ENCODE measurements at places on chromosomes 4 and X.
A peak's percentile ranks its signal among the peaks of the same experiment; 100 is the strongest.

DNA sequence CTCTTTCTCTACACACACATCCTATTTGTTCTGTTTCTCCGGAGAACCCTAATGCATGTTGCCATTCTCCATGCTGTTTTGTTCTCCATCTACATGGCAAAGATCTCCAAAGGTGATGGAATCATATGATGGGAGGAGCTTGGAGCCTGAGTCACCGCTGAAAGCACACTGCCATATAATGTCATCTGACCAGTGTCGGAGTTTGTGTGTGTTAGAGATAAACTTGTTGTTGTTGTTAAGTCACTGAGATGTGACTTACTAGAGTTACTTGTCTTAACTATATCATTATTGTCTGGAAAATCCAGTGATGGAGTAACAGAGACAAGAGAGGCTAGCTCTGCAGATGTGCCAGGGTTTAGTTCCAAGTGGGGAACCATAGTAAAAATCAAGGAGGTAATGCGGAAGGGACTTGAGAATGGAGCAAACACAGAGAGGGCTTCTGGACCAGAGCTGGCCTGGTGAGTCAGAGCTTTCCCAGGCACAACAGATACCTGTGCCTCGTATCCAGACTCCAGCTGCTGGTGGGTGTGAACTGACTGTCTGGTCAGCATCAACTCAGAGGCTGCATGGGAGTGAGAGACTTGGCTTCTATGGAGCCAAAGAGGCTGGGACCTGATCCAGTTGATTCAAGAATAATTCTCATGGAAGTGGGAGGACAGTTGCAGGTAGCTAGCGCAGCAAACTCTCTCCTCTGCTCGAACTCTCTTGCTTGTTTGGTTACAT lies 30.6 kb upstream of the CCKAR start:
- DNase-seq = no peak

DNA sequence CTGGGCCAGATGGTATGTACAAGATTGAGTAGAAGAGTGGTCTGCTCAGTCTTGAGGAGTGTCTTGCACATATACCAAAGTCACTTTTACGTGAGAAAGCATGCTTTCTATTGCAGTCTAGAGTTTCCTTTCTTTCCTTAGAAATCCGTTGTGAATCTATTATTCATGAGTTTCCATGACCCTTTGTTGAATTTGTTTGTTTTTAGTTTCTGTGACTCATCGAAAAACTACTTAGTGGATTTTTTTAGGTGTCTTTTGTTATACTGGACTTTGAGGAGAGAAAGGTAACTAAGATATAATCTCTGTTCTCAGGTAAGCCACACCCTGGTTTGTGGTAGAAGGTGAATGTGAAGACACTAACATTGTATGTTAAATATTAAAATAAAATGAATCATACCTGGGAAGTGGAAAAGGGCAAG lies 23.0 kb downstream of the GALNT7 start:
- no peak for DNase-seq

DNA sequence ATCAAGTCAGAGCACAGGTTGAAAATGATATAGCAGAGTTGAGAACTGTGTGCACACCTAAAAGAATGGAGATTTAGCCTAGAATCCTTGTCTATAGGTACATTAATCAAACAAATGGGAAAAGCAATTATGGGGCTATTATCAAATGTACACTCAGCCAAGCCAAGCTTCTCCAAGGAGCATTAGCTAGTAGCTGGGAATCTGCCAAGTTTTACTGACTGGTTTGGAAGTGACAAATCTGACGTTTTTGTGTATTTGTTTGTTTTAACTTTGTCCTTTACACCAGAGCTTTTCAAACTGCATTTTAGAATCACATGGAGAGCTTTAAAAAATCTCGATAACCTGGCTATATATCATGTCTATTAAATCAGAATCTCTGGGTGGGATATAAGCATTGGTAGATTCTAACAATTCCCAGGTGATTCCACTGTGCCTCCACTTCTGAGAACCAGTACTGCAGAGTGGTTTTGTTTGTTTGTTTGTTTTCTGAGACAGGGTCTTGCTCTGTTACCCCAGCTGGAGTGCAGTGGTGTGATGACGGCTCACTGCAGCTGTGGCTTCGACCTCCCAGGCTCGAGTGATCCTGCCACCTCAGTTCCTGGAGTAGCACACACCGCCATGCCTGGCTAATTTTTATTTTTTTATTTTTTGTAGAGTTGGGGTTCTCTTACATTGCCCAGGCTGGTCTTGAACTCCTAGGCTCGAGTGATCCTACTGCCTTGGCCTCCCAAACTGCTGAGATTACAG lies 279.8 kb downstream of the UNC5C start:
- DNase-seq = no peak

DNA sequence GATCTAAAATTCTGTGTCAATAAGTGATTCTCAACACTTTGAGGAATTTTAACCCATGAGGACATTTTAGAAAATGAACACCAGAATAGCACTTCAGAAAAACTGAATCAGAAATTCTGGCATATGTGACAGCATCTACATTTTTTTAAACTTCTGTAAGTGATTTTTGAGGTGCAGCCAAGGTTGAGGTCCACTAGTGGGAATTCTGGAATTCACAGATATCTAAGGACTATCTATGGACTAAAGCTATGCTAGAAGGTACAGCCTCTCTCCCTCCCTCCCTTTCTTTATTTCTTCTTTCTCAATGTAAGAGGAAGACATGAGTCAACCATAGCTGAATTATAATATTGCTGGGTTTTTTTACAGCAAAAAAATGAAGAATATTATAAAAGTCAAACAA lies 508.2 kb upstream of the ATOH1 start:
- no peak for DNase-seq

DNA sequence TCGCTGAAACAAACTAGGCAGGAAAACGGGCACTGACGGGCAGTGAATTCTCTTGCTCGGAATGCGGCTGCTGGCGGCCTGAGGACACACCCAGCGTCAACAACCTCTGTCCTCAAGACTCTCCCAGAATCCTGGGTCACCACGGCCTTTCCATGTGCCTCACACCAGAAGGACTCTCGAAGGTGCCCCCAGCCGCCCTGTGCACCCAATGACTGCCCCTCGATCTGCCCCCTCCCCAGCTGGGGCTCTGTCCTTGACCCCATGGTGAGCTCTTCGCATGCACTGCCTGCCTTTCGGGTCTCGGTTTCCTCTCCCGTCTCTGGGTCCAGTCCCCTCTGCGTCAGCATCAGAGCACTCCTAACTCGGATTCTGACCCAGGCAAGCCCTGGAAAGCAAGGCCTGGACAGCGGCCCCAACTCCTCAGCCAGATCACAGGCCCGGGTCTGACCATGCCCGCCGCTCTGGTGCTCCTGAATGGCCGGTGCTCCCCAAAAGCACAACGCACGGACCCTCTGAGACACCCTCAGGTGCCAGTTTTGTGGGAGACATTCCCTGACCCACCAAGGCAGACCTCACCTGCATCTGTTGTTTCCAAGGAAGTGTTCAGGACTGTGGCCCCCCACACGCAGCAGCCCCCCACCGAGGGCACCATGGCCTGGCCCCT lies 56.0 kb downstream of the ACOX3 start:
- no peak for DNase-seq

DNA sequence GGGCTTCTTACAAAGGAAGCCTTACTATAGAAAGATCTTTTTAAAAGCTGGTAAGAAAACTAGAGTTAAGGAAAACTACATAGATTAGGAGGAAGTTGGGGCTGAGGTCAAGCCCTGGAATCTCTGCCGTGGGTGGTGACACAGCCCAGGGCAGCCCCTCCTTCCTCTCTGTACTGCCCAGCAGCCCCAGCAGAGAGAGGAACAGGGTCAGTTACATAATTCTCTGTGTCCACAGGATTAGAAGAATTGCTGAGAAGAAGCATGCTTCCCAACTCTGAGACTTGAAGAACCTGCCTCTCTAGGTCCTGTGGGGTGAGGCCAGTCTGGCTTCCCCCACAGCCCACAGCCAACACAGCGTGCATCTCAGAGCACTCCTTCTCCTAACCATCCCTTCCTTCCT lies 9.2 kb upstream of the ABLIM2 start:
- no peak for DNase-seq

DNA sequence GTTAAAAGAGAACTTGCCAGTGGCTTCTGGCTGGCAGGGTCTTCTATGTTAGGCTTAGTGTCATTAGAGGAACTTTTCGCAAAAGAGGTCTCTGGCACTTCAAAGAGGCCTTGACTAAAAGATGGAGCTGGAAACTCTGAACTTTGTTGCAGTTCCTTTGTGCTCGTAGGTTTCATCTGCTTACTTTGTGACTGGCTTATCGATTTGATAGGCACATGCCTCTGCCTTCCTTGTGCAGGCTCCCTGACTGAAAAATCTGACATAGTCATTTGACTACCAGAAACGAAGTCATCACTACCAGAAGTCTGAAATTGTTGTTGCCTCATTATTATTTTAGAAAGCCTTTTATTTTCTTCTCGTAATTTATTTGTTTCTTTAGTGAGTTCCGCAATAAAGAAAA lies 93.9 kb upstream of the IL13RA1 start:
- no peak for DNase-seq

DNA sequence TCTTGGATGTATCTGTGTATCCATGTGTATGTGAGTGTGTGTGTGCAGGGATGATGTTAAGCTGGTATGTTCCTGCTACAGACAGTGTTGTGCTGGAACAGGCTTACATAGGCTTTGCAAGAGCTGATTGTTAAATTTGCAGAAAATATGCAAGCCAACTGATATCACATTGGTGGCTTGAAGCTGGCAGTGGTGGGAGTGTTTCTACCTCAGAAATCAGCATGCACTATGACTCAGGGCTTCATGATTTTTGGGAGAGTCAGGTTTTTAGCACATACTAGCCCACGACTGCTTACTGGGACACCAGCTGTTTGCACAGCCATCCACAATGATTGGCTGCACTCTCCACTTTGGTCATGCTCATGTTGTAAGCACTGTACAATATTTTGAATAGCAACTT lies 261.8 kb downstream of the DHX15 start:
- no peak for DNase-seq

GRCh38 chr4:107066621-107067020 lies 30.5 kb upstream of the DKK2 start:
- no peak for DNase-seq

GRCh38 chrX:74536152-74536831 lies 78.1 kb downstream of the RLIM start:
- peak; percentile 40 for DNase-seq

DNA sequence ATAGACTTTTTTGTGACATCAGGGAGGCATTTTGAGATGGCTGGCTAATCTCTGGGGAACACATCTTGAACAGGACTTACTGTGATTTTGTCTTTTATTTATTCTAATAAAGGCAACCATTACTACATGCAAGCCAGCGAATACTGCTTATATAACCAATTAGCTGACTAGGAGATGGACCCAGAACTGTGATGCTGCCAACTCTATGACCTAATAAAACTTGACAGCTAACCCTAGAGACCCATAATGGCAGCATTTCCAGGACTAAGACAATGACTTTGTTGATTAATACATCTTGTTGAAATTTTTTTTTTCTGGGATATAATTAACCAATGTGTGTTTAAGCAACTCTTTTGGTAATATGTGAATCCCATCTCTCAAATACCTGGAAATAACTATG lies 584.6 kb downstream of the PRR32 start:
- DNase-seq = no peak

- DNase-seq = no peak
Measured at GRCh38 chr4:137861682-137862081, 329.4 kb upstream of the PCDH18 start.

- no peak for DNase-seq
Measured at GRCh38 chrX:47574547-47575301, 7.5 kb upstream of the TIMP1 start.

DNA sequence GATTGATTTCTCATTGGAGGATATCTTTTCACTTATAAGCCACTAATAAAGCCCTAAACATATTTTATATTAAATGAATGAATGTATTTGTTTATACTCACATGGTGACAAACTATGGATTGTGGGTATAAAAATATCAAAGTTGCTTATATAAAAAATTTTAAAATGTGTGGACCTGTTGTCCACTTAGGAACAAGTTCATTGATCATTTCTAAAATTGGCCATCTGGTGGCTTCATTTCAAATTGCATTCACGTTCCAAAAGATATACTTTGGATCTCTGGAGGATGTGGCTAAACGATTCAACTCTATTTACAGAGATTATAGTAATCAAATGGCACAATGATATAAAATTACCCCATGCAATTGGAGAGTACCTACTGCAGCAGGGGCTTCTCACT lies 32.5 kb downstream of the FSTL5 start:
- DNase-seq = no peak

DNA sequence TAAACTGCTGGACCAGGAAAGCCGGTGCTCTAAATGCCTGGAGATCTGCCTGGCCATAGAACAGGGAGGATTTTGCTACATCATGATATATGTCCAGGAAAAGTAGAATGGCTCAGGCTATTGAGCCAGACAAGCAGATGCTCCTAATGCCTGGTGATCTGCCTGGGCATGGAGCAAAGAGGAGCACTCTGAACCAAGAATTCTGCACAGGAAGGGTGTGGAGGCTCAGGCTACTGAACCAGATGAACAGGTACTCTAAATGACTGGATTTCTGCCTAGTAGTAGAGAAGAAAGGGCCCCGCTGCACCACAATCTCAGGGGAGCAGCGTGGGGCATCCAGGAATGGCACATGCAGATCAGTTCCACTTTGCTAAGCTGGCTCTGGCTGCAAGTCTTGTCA lies 607.9 kb downstream of the ANKRD50 start:
- DNase-seq = no peak

DNA sequence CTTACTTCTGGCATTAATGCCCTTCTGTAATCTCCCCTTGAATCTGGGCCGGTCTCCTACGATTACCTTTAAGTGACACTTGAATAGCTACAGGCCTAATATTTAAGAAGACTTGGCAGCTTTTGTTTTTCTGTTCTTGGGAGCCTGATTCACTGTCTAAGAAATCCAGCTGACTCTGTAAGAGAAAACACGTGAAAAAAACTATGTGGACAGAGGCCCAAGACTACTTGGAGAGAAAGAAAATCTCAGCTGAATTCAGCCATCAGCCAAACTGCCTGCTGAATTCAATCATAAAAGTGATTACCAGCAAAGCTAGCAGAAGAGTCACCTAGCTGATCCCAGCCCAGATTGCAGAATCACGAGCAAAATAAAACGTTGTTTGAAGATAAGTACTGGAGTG lies 521.2 kb downstream of the MID1IP1 start:
- DNase-seq = no peak

GRCh38 chrX:130984782-130985181 lies 73.4 kb upstream of the ARHGAP36 start:
- DNase-seq = no peak

GRCh38 chr4:183755596-183755995 lies 96.5 kb downstream of the TRAPPC11 start:
- no peak for DNase-seq

DNA sequence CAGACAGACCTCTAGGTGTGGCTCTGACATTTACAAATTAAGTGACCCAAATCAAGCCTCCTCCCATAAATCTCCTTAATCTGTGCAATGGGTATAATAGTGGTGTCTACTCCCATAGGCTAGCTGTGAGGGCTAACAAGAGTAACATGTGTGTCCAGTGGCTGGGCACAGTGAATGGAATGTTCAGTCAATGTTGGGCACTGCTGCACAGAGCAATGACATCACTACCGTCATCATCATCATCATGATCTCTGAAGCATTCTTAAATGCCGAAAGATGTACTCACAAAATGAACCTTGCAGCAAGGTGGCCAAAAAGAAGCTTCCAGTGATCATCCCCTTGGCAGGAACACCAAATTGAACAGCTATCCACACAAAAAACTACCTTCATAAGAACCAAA lies 43.5 kb downstream of the CHRNA9 start:
- no peak for DNase-seq

Data from activated T-cell treated with anti-CD3 and anti-CD28 coated beads, Interleukin-2, amount 50 U/mL, for 72 hours (primary cell).